Activated T-cell treated with anti-CD3 and anti-CD28 coated beads, Interleukin-2, amount 50 U/mL, for 1 hour (primary cell): ENCODE measurements at places on chromosomes 6 and 20.

DNA sequence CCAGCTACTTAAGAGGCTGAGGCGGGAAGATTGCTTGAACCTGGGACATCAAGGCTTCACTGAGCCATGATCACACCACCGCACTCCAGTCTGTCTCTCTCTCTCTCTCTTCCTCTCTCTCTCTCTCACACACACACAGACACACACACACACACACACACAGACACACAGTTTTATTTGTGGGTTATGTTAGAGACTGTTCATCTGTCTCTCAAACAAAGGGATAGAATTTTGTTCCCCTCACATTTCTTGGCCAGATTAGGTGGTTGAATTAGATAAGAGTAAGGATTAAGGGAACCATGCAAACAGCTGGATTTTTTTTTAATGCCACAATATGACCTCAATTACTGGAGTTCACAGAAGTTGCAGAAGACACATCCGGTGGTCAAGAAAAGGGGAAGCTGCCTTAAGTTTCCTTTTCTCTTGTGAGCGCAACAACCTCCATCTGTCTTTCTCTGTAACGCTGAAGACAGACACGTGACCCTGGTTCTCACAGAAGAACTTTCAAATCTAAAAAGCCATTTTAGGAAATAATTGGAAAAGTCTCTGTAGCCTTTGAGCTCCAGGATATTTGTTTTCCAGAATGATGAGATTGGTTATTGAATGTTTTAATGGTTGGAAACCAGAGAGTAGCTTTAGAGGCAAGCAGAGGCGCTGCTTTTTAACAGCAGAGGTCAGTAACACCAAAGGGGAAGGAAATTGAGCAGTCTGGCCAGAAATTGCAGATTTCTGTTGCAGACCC, 32.9 kb upstream of the LGSN start:
- no peak for DNase-seq

DNA sequence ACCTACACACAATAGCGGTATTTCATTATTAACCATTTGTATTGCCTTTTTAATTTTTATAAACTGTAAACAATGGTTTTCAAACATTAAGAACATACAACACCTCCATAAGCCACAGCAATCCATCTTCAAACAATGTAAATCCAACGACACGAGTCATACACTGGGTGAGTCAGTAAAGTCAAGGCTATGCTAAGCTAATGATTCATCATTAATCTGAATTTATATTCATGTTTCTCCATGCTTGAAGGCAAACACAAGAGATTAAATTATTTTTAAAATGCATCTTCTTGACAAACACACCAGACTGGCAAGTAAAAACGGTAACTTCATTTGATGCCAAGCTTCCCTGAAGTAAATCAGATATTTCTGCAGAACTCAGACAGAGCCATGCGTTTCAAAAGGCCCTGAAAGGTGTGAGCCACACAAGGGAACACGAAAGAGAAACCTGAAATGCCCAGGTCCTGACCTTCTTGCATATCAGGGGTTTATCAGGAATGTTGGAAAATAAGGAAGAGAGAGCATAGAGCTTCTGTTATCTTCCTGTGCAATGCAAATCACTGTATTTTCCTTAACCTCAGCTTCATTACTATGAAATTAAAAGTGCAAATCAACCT, 162.5 kb downstream of the ALDH8A1 start:
- DNase-seq: no peak

- DNase-seq: peak; percentile 62
Observed at GRCh38 chr6:110039981-110040383, 61.9 kb downstream of the GPR6 start.

- no peak for DNase-seq
Observed at GRCh38 chr6:134223796-134224420, 94.0 kb downstream of the SGK1 start.

DNA sequence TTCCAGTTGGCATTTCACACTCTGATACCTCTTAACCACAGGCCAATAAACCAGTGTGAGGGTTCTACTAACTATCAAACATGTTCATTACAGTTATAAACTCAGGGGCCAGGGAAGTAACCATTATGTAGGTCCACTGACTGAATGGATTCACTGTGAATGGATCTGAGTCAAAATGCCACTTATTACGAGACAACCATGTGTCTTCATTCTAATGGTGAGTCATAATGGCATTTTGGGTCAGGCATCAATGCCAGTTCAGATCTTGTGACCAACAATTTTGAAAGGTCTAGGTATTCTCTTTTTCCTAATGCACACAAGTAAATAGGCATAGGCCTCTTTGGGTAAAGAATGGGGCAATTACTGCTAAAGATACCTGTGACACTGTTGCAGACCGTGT, 112.2 kb upstream of the HEY2 start:
- no peak for DNase-seq

GRCh38 chr6:292506-293192, 362 bp downstream of the DUSP22 start:
- no peak for DNase-seq

DNA sequence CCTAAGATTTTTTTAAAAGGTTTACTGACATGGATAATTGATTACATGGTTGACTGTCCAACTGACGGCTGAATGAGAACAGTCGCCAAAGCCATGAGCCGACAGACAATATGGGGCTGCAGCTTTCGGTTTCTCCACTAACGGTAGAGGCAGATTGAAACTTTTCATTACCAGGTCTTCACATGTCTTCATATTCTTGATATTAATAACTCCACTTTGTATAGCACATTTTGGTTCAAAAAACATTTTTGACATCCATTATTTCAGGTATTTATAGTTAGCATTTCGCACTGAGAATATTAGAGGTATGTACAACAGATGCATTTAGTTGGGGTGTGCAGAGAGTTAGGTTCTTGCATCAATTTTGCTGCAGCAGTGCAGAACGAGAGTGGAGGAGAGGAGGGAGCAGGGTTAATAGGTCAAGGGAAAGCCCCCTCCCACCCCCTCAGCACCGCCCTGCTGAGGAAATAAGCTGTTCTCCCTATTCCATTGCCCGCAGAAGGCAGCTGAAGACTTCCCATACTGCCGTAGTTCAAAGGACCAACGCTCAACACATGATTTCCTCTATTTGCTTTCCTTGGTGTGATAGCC, 73.6 kb upstream of the ADTRP start:
- no peak for DNase-seq

DNA sequence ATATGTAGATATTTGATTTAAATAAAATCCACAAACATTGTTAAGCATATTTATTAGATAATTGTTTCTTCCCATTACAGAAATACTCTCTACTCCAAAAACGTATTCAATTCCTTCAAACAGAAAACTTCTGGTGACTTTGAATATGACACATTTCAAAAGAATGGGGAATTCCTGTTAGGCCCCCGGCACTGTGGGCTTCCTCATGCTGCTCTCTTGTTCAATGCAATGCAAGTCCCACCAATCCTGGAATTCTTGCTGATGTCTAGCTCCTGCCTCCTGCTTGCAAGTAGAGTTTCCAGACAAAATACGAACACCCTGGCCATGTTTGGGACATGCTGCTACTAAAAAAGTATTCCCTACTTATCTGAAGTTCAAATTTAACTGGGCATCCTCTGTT, 544.1 kb downstream of the QKI start:
- no peak for DNase-seq

GRCh38 chr6:36917541-36918193, 31.9 kb downstream of the C6orf89 start:
- no peak for DNase-seq

- DNase-seq: no peak
Observed at GRCh38 chr6:42441697-42442081, 10.0 kb downstream of the TRERF1 start.

DNA sequence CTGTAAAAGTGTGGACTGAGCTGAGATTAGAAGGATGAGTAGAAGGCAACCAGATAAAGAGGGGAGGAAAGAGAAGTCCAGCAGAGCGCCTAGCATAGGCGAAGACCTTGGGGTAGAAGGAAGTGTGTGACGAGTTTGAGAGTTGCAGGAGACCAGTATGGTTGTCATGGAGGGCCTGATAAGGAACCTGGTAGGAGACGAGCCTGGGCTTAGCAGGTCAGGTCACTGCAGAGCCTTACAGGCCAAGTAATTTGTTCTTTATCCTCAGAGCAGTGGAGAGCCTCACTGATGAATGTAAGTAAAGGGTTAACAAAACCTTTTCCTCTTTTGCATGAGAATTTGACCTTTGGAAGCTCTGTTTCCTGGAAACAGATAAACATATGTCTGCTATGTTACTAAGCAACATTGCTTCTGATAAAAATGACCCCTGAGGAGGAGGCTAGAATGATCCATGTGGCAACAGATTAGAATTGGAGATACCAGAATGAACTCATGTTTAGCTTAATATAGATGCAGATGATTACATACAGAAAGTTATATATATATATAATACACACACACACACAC, 2.9 kb upstream of the TMEM74B start:
- no peak for DNase-seq

DNA sequence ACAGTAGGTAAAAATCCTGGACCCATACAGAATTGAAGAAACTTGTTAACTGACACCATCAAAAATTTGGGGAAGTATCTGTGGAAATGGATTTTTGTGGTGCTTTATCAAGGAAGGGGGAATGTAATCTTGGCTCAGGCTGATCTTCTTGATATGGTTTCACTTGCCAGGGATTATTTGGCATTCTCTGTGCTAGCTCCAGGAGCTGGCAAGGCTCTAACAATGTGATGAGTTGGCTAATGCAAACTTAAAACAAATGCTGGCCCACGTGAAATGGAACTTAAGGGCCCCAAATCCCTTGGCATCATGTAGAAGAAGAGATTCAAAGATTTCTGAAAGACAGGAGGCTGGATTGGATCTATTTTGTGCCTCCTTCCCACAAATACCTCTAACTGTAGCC, 13.1 kb downstream of the KCNS1 start:
- DNase-seq: no peak

DNA sequence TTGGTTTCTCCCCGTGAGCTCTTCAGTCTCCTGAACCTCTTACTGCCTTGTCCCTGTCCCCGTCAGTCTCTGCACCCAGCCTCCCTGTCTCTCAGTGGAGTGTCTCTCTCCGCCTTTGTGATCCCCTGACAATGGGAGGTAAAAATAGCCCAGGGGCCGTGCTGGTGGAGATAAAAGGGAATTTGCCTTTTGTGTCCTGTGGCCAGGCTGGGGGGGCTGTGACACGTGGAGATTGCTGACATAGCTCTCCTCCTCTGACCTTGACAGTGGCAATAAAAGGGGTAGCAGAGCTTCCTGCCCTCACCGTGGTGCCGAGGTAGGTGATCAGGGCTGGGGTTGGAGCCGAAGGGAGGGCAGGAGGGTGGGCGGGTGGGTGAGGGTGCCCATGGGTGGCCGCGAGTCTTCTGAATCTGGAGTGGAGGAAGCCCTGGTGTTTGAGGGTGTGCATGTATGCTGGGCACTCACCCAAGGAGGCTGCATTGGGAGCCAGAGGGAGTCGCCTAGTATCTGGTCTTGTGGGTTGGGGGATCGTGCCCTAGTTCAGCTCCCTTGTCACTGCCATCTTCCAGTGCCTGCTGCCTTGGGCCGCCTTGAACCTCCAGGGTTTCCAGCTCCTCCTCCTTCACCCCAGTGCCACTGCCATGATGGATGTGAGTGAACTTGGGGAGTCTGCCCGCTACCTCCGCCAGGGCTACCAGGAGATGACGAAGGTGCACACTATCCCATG, 21.9 kb downstream of the MYH7B start:
- DNase-seq: no peak

- DNase-seq: no peak
Observed at GRCh38 chr6:32293695-32294094, 69.8 kb upstream of the NOTCH4 start.

DNA sequence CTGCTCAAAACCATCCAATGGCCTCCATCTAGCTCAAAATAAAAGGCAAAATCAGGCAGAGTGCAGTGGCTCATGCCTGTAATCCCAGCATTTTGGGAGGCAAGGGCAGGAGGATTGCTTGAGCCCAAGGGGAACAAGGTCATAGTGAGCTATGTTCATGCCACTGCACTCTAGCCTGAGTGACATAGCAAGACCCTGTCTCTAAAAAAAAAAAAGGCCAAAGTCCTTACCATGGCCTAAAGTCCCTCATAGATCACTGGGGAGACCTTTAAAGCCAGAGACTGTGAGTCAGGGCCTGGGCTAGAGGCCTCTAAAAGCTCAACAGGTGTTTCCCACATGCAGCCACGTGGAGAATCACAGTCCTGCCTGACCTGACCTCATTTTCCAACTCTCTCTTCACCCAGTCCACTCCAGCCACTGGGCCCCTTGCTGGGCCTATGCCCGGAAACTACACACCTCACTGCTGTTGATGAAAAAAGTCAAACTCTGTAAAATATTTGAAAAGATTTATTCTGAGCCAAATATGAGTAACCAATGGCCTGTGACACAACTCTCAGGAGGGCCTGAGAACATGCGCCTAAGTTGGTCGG, 28.2 kb upstream of the TAB2 start:
- DNase-seq: no peak

DNA sequence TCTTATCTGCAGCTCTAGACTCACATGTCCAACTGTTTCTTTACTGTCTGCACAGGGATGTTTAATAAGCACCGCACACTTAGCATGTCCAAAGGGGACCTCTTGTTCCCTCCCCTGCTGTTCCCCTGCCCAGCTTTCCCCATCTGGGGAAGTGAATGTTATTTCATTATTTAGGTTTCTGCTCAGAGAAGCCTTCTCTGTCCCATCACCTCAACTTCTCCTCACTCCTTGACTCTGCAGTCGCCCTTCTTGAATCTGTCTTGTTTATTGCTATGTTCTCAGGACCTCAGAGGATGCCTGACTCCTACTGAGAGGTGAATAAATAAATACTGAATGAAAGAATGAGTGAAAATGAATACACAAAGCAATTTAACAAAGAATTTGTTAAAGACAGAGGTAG, 121.0 kb downstream of the SASH1 start:
- DNase-seq: no peak

GRCh38 chr6:46491628-46492547, 639 bp upstream of the RCAN2 start:
- DNase-seq: peak; percentile 24

- peak; percentile 75 for DNase-seq
Observed at GRCh38 chr6:30686908-30687658, 638 bp upstream of the PPP1R18 start.

DNA sequence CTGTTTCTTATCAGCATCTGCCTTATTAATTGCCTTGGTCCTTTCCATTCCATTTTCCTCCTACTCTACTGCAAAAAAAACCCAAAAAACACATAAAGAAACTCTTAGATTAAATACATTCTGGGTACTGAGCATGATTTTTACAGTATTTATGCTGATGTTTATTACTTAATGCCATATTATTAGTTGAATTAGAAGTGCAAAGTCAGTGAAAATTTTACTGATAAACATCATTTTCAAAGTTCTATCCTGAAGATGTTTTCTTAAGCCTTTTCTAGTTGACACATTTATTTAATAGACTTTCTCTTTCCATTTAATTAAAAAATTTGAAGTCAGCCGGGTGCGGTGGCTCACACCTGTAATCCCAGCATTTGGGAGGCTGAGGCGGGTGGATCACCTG, 236.0 kb upstream of the RUNX2 start:
- DNase-seq: no peak

GRCh38 chr20:8089668-8090067, 42.4 kb upstream of the PLCB1 start:
- DNase-seq: no peak

GRCh38 chr20:48170625-48171024, 385.3 kb upstream of the SULF2 start:
- no peak for DNase-seq
